Glutamatergic neuron (in vitro differentiated cells): ENCODE measurements at places on chromosomes 4 and X.

- peak; percentile 10 for DNase-seq
Observed at GRCh38 chrX:24259544-24260240, 54.2 kb downstream of the SUPT20HL2 start.

- no peak for DNase-seq
Observed at GRCh38 chr4:16914208-16914607, 15.8 kb upstream of the LDB2 start.

DNA sequence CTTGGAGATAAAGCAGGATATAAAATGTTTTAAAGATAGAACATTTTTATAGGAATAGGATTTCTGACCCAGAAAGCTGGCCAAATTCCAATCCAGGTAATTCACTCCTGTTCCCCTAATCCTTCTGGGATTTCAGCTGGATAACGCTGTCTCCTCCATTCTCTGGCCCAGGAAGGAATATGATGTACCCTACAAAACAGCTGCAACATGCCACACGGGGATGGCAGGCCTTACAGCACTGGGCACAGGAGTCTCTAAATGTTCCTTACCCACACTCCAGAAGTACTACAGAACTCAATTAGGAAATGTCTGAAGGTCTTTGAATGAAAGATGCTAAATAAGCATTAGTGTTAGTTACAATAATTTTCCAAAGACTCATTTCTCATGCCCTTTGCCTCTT, 15.8 kb downstream of the CAMK2D start:
- no peak for DNase-seq

DNA sequence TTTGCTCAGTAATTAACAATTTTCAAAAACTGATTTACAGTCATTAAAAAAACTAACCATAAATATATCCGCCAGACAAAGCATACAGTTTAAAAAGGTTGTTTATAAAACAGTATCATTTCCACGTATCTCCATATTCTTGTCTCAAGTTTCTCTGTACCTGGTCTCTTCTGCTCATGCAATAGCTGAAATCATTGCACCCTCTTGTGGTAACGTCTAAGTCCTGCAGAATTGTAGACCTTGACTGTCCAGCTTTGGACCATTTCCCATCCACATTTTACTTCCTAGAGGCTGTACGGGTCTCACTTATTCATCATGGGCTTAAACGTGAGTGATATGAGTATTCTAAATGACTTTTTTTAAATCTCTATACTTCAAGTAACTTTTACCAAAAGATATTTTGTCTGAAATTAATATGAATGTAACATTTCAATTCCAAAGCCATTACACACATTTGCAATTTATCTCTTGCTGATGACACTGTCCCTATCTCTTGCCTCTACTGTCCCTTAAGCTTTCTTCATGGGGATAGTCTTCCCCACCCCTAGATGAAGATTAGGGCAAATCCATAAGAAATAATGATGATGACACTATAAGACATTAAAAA, 118.5 kb downstream of the BTC start:
- DNase-seq, result no peak

DNA sequence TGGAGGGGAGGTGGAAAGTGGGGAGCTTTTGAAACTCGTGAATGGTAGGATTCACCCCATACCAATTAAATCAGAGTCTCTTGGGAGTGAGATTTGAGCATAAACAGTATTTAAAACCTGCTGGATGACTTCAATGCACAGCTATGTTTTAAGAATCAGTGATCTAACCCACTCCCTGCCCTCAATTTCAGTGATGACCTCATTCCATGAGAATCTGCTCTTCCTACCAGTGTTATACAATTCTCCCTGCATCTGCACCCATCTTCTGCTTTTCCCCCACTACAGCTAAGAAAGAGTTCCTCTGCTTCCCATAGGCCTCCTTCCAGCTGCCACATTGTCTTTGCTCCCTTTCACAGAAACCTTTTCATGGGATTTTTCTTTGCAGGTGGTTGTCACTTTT, 18.3 kb upstream of the H2AZ1 start:
- DNase-seq, result no peak

GRCh38 chr4:139670775-139671174, 5.2 kb downstream of the MGST2 start:
- no peak for DNase-seq

- DNase-seq, result peak; percentile 84
Observed at GRCh38 chr4:76305971-76306881, at the start of gene STBD1. Gene STBD1 (plus strand): TSS chr4:76306733. CDS start chr4:76306770, 37 bp downstream.

- DNase-seq, result no peak
Observed at GRCh38 chr4:1945912-1946311, 62.9 kb downstream of the NELFA start.

GRCh38 chr4:38902695-38903094, 35.1 kb downstream of the FAM114A1 start:
- DNase-seq, result no peak

DNA sequence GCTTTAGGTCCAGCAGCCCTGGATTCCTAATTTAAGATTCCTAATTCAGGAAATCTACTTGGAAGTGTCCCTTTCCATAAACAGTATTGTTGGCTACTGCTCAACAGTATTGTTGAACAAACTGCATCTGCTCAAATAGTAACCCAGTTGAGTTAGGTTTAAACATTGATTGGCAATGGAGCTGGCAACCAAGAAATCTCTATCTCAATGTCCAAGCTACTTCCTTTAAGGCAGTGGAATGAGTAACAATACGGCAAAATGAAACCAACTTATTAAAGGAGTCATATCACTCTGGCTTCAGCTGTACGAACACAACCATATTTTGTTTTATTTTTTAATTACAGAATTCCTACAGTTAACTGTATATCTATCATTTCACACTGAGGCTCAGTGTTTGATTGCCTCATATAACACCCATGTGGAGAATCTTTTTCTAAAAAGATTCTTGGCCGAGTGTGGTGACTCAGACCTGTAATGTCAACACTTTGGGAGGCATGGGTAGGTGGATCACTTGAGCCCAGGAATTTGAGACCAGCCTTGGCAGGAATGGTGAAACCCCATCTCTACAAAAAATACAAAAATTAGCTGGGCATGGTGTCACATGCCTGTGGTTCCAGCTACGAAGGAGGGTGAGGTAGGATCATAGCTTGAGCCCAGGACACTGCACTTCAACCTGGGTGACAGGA, 71.7 kb upstream of the IL13RA1 start:
- DNase-seq, result no peak

GRCh38 chrX:69066966-69067525, 98.2 kb downstream of the PJA1 start:
- no peak for DNase-seq

- no peak for DNase-seq
Observed at GRCh38 chr4:147160908-147161513, 215.3 kb upstream of the TTC29 start.

GRCh38 chr4:4333265-4333706, 43.2 kb downstream of the ZBTB49 start:
- DNase-seq, result no peak

- no peak for DNase-seq
Observed at GRCh38 chrX:112774651-112775293, 65.9 kb downstream of the AMOT start.

DNA sequence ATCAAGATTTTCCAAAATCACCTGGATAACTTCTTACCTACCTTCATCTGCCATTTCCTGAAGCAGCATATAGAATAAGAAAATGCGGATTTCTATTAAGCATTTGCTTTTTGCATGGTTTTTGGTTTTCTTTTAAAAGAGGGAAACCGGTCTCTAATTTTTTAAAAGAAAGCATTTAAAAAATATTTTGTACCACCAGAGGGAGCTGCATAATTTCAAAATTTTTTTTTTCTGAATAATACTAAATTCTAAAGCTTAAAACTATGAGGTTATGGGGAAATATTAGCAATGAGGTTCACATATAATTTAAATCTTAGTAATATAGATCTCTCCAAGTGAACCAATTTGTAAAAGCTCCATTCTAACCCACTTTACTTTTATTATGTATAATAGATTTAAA, 137.7 kb upstream of the TENT5D start:
- no peak for DNase-seq

- no peak for DNase-seq
Observed at GRCh38 chrX:151702741-151703340, 7.6 kb downstream of the PRRG3 start.

DNA sequence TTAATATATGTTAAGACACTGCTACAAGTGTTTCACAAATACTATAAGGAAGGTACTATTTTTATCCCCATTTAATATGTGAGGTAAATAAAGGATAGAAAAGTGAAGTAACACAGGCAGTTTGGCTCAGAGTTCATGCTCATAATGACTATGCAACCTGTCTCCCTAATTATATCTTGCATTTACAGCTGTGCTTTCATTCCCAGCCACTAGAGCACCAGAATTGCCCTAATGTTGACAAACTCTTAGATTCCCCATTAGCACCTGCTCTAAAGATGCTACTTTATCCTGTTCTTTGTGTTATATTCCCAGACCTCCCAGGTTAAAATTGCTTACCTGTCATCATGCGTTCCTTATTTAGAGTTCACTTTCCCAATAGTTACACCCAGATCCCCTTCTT, 833.6 kb downstream of the CCSER1 start:
- DNase-seq, result no peak

- DNase-seq, result no peak
Observed at GRCh38 chr4:75180790-75181776, 248.2 kb downstream of the PARM1 start.

DNA sequence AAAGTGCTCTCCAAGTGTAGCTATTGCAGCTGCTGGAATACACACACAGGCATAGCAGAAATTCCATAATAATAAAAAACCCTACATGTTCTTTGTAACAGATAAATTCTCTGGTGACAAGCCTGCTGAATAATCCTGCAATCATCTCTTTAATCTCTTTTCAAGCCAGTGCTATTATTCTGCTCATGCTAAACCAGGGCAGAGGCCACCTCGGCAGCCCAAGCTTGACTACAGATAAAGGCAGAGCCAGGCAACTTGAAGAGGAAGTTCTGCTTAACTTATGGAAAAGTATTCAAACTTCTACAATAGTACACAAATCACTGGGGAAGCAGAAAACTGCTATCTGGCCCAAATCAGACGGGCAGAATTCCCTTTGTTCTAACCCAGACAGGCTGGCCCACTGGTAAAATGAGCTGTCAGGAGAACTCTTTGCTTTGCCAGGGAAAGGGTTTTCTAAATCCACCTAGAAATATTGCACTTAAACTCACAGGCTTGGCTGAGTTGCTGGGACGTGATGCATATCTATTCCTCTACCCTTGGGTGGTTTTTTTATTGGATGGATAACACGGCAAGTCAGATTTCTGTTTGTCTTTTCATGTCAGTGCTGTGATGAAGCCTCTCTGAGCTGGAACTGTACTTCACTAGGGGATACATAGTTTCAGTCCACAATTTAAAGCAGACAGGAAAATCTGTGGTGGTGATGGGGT, 70.5 kb downstream of the GATB start:
- DNase-seq, result no peak

DNA sequence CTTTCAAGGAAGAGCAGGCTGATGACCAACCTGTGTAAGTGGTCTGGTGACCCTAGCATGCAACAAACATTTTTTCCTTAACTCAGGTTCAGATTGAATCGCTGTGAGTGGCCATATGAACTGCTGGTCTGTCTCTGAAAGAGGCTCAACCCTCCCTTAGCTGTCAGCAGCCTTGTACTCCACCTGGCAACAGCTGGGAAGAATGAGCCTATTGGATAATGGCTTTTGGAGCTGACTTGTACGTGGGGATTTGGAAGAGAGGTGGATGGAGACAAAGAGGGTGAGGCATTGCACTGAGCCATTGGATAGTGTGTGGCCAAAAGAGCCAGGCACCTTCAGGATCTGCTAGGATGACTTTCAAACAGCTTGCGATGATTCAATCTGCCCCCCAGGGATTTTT, 35.7 kb upstream of the BMP15 start:
- DNase-seq, result no peak

GRCh38 chr4:140061659-140062289, 92.2 kb downstream of the MAML3 start:
- DNase-seq, result no peak

DNA sequence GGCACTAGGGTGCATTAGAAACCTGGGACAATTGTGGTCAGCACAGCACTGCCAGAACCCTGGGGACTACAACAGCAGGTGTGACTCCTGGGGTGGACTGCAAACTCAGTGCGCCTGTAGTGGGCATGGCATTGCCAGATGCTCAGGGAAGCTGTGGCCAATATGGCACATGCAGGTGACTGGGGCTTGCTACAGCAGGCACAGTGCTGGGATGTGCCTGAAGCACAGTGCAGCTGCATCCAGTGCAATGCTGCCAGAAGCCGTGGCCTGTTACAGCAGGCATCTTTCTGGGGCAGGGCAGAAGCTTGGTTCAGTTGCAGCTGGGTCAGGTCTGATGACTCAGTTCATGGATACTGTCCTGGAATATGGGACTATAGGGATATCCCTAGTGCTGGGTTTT, 445.8 kb downstream of the CCSER1 start:
- peak; percentile 14 for DNase-seq

GRCh38 chr4:74408639-74409038, 36.3 kb upstream of the AREG start:
- no peak for DNase-seq

- DNase-seq, result no peak
Observed at GRCh38 chr4:121535351-121535750, 154.5 kb upstream of the QRFPR start.

DNA sequence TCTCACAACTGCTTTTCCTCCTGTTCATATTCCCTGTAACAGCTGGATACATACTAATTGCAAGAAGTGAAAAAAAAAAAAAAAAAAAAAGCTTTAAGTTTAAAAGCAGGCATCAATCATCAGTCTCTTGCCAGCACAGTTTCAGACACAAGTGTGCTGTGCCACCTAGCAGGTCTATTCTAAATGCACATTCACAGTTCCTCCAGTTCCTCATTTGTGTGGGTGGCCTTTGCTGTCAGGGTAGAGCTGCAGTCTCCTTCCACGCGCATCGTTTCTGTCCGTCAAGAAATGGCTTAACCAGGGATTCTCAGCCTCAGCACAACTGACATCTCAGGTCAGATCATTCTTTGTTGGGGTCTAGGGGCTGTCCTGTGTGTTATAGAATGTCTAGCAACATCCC, 61.6 kb downstream of the SCML1 start:
- DNase-seq, result no peak

DNA sequence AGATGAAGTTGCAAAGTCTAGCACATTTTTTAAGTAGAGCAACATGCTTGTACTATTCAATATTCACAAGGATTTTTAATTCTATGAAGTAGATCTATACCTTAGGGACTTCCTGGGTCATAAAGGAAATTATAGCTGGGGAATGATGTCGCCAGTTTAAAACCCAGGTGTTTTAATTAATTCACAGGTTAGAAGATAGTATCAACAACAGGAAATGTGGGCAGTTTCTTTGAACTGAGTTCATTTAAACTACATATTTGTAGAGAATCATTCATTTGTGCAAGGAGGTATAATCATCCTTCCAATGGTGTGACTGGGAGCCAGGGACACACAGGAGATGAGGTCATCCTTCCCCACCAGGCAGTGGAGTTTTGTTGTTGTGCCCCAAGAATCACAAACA, 181.3 kb upstream of the KLF3 start:
- no peak for DNase-seq

GRCh38 chr4:172867835-172868234, 300.8 kb upstream of the GALNT7 start:
- no peak for DNase-seq

GRCh38 chrX:150365990-150366911, 3.1 kb downstream of the MAMLD1 start:
- DNase-seq, result peak; percentile 47

- DNase-seq, result no peak
Observed at GRCh38 chrX:22037225-22037624, 5.1 kb downstream of the PHEX start.
